ENCODE measurements at places on chromosomes 4 and X.
A peak's percentile ranks its signal among the peaks of the same experiment; 100 is the strongest.

GRCh38 chr4:175946472-175947116, 119.0 kb upstream of the WDR17 start:
- no peak for DNase-seq

- peak; percentile 38 for DNase-seq
Measured at GRCh38 chrX:153609917-153610835, 11.2 kb upstream of the CCNQ start.

DNA sequence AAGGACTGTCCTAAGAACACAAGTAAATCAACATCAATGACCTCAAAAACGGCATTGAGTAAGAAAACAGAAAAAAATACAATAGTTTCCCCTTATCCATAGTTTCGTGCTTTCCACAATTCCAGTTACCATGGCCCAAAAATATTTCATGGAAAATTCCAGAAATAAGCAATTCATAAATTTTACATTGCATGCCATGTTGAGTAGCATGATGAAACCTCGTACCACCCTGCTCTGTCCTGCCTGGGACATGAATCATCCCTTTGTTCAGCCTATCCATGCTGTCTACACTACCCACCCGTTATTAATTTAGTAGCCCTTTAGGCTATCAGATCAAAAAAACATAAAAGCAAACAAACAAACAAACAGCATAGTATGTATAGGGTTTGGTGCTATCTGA, 51.1 kb downstream of the KLF3 start:
- DNase-seq: peak; percentile 48

- no peak for DNase-seq
Measured at GRCh38 chrX:43949669-43950068, 23.5 kb downstream of the NDP start.

GRCh38 chr4:24172406-24172805, 282.6 kb upstream of the PPARGC1A start:
- DNase-seq: no peak

- DNase-seq: no peak
Measured at GRCh38 chrX:15319075-15319474, 3.6 kb upstream of the ASB11 start.

GRCh38 chrX:370963-371745, 15.6 kb downstream of the PPP2R3B start:
- DNase-seq: no peak

- DNase-seq: no peak
Measured at GRCh38 chr4:3810796-3811485, 44.8 kb downstream of the ADRA2C start.

DNA sequence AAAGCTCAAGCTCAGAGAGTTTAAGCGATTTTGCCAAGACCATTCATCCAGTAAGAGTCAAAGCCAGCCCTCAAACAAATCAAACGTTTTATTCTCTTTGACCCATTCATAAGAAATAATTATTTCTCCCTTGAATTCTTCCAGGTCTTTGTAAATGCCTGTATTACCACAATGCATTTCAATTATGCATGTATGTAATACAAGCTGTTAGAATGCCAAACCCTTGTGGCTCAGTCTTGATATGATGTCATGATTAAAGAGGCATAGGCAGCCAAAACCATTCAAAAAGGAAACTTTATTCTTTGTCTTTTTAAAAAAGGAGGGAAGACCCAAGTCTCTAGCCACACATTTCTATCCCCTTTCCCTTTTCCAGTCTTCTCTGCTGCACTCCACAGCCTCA, 56.5 kb upstream of the PGM2 start:
- peak; percentile 36 for DNase-seq

DNA sequence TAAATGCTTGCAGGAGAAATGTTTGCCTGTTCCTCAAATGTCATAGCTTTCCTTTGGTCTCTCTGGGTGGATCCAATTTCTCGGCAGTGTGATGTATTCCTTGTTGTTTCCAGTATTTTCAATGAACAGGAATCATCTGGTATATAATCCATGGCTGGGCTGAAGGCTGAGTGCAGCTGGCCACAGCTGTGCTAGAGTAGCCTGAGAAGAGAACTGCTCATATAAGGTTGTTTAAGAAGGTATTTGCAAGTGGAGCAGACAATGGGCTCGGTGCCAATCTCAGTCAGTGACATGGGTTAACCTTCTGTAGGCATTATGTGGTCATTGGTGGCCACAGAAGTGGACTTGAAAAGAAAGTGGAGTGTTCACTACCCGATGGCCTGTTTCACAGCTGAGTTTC, 390.3 kb downstream of the SPRY1 start:
- no peak for DNase-seq

GRCh38 chr4:108891896-108892590, 129.2 kb upstream of the ETNPPL start:
- no peak for DNase-seq

- DNase-seq: peak; percentile 10
Measured at GRCh38 chr4:149441338-149441737, 374.3 kb downstream of the IQCM start.

DNA sequence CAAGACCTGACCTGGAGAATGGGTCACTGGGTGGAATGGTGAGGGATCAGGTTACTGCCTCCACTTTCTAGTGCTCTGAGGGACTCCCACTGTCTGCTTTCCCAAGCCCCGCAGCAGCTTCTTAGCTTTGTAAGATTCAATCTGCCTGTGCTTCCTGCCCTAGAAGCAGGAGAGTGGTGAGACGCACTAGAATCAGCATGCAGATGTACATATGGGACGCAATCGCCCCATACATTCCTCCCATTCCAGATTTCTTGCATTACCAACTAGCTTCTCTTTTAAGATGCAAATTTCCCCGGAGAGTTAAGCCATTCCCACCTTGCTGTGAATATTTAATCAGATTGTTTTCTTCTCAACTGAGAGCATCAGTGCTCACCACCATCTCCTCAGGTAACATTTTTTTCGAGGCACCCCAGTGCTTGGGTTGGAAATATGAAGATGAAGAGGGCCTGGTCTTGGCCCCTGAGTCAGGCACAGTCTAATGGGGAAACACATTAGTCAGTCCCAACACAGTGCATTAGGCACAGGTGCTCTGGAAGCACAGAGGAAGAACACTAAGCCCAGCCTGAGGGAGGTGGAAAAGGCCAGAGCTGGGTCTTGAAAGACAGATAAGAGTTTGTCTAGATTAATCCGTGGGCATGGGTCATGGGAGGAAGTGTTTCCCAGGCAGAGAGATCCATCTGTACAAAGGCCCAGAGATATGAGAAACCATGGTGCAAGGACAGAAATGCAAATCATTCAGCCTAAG, 66.7 kb upstream of the PRPS1 start:
- DNase-seq: peak; percentile 26

DNA sequence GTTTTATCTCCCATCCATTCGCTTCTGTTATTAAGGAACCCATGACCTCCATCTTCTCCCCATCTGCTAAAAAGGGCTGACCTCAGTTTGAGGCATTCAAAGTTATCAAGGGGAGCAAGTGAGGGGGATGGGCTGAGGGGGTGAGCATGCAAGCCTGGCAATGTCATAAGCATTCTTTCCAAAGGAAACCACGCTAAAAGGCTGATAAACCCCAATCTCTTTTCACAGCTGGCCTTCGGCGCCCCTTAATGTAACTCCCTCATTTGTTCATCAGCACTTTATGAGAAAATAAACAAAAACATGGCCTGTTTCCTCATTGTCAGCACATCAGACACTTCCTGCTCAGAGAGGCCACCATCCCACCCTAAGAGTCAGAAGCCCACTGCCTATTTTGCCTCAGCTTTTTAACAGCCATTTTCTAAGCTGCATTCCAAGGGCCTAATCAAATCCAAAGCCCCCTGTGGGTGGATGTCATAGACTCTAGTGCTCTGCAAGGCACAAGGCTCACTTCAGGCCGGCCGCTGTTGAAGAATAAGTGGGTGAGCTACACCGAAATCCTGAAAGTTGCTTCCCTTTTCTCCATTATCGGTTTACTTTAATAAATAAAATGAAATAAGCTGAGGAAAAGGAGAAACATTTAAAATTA, 92.0 kb upstream of the SRD5A3 start:
- no peak for DNase-seq

- DNase-seq: no peak
Measured at GRCh38 chr4:167359711-167360110, 125.4 kb upstream of the SPOCK3 start.

- no peak for DNase-seq
Measured at GRCh38 chrX:84187533-84188319, at the start of gene RPS6KA6. Gene RPS6KA6 (minus strand): TSS chrX:84188199. CDS start chrX:84187899, 300 bp downstream.

- no peak for DNase-seq
Measured at GRCh38 chr4:47543331-47543730, 58.3 kb downstream of the ATP10D start.

- DNase-seq: no peak
Measured at GRCh38 chrX:48937054-48937907, 18.5 kb upstream of the PIM2 start.

- no peak for DNase-seq
Measured at GRCh38 chrX:41616935-41617334, 71.8 kb upstream of the GPR34 start.

DNA sequence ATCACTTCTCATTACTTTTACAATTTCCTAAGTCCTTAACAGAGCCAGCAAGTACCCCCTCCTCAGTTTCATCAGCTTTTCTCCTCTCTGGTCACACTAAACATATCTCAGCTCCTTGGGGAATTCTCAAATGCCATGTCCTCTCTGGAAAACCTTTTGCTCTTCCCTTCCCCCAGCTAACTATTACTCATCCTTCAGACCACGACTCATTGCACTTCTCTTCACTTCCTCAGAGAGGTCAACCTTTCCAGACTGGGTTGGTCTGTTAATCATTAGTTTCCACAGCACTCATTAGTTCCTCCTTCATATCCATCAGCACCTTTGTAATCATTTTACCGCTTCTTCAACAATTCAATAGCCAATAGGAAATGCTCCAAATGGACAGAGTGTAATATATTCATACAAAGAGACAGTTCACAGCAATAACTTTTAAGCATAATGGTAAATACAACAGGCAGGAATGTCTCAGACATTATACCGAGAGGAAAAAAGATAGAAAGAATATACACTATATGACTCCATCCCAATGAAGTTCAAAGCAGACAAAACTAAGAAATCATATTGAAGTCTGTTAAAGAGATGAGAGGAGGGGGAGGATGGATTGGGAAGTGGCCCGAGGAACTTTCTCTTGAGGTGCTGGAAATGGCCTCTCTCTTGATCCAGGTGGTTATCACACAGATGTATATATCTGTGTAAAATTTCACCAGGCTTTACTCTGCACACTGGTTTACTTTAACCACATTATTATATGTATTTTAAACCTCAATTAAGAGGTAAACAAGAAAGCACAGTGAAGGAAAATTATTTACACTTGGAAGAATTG, 39.6 kb downstream of the DDX60L start:
- DNase-seq: peak; percentile 58

DNA sequence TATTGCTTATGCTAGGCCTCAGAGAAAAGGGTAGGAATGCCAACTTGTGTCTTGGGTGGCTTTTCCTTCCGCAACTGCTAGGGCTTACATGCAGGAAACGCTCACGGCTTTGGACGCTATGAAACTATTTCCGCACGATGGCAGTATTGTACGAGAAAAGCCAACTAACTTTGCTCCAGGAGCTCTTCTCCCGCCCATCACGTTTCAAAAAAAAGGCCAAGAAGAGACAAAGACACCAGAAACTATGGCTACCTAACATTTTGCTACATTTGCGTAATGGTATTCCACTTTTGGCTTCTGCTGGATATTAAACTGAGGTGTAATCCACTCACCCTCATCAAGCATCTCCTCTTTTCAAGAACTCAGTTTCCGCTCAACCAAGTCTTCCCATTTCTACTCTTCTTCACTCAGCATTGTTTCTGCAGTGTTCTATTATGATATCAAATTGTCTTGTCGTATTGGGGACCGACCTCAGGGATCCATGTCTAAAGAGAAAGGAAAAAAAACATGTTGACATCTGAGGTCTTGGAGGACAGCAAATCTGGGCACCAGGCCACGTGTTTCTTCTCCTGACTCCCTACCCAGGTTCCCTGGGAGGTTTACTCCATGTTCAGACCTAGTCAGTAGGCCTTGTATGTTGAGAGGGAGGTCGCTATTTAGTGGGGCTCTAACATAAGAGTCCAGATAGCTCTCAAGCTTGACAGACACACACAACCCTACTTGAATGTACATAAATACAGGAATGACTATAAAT, 239.4 kb upstream of the STK26 start:
- DNase-seq: no peak

- DNase-seq: peak; percentile 3
Measured at GRCh38 chrX:92247076-92247475, 467.9 kb downstream of the PCDH11X start.

DNA sequence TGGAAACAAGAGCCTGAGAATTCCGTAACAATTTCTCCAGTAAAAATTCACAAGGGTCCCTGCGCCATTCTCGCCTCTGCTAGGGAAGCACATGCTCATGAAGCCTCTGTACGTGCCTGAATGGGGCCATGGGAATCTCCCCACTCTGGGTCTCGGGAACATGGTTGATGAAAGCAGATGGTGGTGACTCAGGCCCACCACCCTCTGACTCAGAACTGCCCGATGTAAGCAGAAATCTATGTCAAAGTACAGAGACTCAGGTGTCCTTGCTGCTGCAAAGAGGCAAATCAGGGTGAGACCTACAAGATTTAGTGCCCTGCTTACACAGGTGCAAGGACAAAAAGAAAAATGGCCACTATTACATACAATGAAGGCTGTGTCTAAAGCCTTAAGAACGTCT, 65.0 kb downstream of the SCD5 start:
- no peak for DNase-seq

- no peak for DNase-seq
Measured at GRCh38 chr4:5888222-5889001, 4.5 kb downstream of the CRMP1 start.

GRCh38 chr4:28654618-28655017, 1794.0 kb downstream of the STIM2 start:
- DNase-seq: no peak

DNA sequence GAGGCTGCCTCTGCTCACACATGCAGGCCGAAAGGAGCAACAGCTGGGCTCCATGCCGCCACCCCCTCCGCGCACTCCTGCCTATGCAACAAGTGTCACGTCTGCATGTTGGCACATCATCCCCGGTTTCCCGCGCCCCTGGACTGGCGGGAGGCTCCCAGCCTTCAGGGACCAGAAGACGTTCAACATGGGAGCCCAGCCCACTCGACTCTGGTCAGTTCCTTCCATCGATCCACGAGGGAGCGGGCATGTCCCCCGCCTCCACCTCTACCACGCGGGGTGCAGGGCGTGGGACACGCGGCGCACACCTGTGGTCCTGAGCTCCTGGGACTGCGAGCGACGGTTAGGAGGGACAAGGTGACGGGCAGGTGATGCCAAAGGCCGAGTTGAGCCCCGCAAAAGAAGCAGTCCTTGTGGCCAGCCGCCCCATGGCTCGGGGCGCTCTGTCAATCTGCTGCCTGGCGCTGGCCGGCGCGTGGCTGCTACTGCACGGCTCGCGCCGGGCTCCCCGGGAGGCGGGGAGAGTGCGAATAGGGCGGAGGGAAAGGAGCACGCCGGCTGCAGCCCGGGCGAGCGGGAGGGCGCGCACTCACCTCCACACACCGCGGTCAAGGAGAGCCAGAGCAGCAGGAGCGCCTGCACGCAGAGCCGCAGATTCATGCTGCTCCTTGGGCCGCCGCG, 645 bp downstream of the APLN start:
- no peak for DNase-seq

- no peak for DNase-seq
Measured at GRCh38 chr4:33071535-33071934, 2351.4 kb downstream of the PCDH7 start.

Data from fibroblast of skin of left quadriceps (primary cell).